Sigmoid colon (tissue), 7 donors: ENCODE measurements at places on chromosomes 6 and 20. TPM values are rescaled to one million over a fixed set of nuclear protein-coding genes. Genes with fewer than 3 reads are reported as not detected.

DNA sequence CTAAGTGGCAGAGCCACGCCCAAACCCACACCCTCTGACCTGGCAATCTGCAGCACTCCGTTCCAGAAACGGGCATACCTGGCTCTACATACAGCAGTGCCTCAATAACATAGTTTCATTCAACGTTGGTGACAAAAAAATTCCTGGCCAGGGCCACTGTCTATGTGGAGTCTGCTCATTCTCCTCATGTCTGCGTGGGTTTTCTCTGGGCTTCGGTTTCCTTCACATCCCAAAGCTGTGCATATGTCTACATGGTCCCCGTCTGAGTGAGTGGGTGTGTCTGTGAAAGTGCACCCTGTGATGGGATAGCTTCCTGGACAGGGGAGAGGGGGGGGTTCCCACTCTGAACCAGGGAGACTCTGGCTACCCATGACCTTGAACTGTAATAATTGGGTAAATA is 2.1 kb downstream of the KIAA0319 start:
- no peak overlapping the region for H3K27ac ChIP-seq
- no peak for DNase-seq
- no peaks in the 10 kb centered on the region for H3K4me1 ChIP-seq
- H3K27me3 ChIP-seq = peaks cover 16% of the 10 kb centered on the region
- H3K4me3 ChIP-seq = no peak overlapping the region

Gene BMP6
- not detected for polyA plus RNA-seq

GRCh38 chr6:144160431-144161005 is 10.2 kb downstream of the STX11 start:
- no peaks in the 10 kb centered on the region for H3K27me3 ChIP-seq
- DNase-seq = no peak
- H3K27ac ChIP-seq = no peak overlapping the region
- H3K4me1 ChIP-seq = peaks cover 10% of the 10 kb centered on the region

DNA sequence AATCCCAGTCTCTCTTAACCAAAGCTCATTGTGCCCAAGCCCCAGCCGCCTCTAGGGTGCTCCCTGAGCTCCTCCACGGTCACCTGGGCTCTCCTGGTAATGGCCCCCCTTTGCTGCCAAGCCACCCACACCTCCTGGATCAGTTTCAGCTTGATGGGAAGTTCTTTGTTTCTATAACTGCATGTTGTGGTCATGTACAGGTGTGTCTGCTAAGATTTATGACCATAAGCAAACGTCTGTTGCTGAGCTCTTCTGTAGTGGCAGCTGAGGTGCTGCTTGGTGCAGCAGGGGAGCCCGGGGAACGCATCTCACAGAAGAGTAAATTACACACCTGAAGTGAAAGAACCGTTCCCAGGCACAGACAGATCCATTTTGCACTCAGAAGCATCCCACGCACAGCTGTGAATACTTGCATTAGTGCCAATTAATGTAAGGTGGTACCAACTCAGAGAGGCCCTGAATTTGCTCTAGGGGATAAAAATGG is 194.6 kb upstream of the ARID1B start:
- no peak for DNase-seq
- H3K4me1 ChIP-seq = no peaks in the 10 kb centered on the region
- H3K27ac ChIP-seq = no peak overlapping the region
- H3K36me3 ChIP-seq = no peaks in the 10 kb centered on the region
- H3K27me3 ChIP-seq = no peaks in the 10 kb centered on the region

- H3K36me3 ChIP-seq = no peaks in the 10 kb centered on the region
- DNase-seq = no peak
- no peak overlapping the region for H3K4me3 ChIP-seq
- no peaks in the 10 kb centered on the region for H3K27me3 ChIP-seq
- peaks cover 17% of the 10 kb centered on the region for H3K4me1 ChIP-seq
These were observed 6.8 kb downstream of the FOXF2 start for GRCh38 chr6:1395941-1396908.

Gene CPXM1
- 1.2 TPM for polyA plus RNA-seq

Gene GRM1
- not detected for polyA plus RNA-seq
